ENCODE measurements at places on chromosomes 4 and X.
A peak's percentile ranks its signal among the peaks of the same experiment; 100 is the strongest.

DNA sequence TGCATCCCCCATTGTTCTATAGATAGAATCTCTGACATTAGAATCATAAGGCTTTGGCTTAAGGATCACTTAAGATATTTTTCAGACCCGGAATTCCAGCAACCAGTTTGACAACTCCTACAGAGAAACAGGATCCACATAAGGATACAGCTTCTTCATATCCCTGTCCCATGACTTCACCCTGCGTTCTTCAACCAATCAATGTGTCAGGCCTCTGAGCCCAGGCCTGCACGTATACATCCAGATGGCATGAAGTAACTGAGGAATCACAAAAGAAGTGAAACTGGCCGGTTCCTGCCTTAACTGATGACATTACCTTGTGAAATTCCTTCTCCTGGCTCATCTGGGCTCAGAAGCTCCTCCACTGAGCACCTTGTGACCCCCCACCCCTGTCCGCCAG, 85.1 kb downstream of the MFAP3L start:
- DNase-seq: no peak

- DNase-seq: no peak
These were observed 69.3 kb downstream of the YIPF6 start for GRCh38 chrX:68568136-68568535.

DNA sequence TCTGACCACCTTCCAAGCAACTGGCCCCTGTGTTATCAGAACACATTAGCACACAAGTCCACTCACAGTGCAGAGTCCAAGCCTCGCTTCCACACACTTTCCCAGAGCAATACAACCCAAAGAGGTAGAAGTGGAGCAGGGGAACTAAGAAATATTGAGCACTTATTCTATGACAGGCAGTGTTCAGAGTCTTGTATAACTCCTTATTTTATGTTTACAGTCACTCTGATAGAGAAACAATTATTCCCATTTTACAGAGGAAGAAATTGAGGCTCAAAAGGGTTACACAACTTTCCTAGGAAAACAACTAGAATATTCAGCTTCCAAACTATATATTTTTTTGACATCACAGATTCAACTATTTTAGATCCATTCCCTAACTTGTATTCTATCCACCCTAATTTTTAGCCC, 18.3 kb upstream of the TMEM154 start:
- DNase-seq: no peak

- no peak for DNase-seq
These were observed 1424.9 kb upstream of the PCDH7 start for GRCh38 chr4:29295280-29295679.

DNA sequence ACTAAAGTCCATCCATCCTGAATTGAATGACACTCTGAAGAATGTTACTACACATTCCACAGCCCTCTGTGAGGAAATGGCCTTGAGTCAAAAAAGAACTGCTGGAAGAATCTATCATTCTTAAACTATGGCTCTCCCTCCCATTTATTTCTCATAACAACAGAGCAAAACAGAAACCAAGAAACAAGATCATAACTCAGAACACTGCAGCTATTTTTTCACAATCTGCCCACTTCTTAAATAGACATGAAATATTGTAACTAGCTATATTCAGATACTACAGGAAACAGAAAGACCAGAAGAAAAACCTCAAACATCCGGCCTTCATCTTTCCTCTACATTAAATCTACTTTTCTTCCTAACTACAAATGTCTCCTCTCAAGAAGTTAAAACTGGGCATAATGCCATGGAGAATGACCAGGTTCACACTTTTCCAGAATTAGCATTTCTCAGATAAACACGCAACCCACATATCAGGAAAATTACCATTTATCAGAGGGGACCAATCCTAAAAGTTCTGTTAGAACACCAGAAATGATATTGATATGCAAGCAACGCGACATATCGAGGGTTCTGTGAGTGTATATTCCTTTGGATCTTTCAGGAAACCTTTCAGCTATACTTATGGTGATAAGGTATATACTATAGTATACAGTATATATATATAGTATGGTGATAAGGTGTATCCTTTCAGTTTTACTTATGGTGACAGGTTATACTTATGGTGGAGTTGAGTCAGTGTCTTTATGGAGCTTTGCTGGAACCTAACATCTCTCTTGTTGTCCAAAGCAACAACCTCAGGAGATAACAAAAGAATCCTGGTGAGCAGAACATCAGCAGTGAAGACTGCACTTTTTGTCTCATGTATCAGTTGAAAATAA, 60.4 kb upstream of the IRF2 start:
- peak; percentile 73 for DNase-seq

- no peak for DNase-seq
These were observed 40.3 kb downstream of the FANCB start for GRCh38 chrX:14832586-14832985.

- peak; percentile 11 for DNase-seq
These were observed 1.0 kb downstream of the GPR50 start for GRCh38 chrX:151177141-151178027.

DNA sequence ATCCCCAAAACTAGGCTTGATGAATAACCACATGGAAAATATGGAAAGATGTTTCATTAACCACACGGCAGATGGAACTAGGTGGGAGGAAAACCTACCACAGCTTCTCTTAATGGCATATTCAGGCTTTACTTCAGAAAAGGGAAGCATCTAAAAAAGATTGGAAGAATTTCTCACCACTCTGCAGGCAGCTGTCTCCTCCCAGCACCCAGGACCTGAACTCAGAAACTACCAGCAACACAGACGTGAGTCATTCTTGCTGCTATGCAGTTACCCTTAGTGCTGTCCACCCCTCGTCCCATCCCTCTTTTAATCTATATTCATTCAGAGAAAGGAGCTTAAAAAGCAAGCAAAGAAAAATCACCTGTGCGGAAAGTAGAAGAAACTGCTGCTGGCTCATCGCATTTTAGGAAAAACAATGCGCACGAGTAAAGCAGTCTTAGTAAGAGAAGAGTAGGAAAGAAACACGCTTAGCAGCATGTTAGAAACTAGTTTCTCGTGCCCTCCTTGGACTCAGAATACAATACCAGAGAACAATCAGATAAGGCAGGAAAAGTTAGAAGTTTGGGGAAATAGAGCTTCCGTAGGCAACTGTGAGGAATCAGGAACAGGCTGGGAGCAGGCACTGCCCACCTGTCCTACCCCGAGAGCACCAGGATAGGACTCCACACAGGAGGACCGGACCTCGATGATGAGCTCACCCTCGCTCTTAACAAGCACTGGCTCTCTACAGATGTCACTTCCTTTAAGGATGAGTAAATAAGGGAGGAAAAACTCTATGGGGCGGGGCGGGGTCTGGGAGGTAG, 48.1 kb upstream of the ENPP6 start:
- no peak for DNase-seq

- no peak for DNase-seq
These were observed 7.3 kb downstream of the LRPAP1 start for GRCh38 chr4:3524920-3525319.

DNA sequence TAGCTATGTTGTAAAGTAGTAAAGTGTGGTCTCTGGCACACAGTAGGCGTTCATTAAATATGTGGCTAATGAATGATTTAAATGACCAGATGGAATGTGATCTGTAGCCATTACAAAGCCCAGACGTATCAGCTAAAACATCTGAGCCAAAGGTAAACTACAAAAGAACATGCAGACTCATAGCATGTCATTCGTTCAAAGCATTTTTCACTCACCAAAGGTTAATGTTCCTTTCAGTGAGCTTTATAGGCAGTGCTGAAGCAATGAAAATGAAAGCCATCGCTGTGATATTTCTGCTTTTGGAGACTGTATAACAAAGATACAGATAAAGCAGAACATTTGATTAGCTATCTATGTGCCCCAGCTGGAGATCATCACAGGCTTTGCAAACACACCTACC, 50.5 kb downstream of the F9 start:
- no peak for DNase-seq

GRCh38 chr4:152363086-152363485, 172.8 kb downstream of the FBXW7 start:
- DNase-seq: peak; percentile 42

DNA sequence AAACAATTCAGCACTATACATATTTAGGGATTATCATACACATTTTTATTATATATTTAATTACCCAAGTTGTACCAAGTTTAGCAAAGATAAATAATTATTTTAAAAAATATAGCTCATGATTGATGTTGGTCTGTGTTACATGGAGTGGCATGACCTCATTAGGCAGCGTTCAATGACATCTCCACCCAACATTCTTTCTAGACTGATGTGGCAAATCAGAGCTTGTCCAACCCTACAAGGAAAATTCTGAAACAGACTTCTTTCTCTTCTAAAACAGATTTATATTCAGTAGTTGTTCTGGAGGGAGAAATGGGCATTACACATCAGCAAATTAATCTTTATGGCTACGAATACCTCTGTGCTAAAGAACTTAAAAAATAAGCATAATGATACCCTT, 189.7 kb downstream of the PDGFC start:
- DNase-seq: peak; percentile 45

GRCh38 chrX:107669885-107670628, 41.7 kb downstream of the PRPS1 start:
- DNase-seq: no peak

DNA sequence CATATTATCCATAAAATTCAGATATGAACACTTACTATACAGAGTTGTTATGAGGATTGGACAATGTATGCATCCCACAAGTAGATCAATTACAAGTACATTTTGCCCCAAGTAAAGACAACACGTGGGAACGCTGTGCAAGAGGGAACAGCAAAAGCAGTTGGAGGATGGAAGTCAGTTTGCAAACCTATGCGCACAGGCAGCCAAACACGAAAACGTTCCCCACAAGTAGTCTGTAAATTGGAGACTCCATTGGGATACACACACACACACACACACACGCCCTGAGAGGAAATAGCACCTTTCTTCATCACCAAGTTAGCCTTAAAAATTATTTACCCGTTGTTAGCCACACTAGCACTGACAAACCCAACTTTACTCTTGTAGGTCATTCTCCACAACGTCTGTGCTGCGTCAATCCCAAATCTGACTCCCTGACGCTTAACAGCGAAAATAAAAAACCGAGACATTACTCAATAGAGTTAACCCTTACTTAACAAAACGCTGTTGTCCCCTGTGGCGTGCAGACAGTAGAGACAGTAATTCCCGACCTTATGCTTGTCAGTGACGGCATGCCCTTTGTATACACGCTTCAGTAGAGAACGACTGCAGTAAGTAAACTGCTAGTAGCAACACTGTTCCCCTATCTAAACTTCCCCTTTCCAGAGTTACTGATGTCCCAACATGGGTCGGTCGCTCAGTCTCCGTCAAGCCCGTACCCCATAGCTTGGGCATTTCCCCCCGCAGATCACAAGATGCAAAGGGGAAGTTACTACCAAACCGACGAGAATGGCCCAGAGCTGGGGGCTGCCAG, 730 bp downstream of the MANBA start:
- DNase-seq: peak; percentile 47

GRCh38 chrX:125003746-125004446, 315.8 kb upstream of the TEX13C start:
- DNase-seq: no peak

DNA sequence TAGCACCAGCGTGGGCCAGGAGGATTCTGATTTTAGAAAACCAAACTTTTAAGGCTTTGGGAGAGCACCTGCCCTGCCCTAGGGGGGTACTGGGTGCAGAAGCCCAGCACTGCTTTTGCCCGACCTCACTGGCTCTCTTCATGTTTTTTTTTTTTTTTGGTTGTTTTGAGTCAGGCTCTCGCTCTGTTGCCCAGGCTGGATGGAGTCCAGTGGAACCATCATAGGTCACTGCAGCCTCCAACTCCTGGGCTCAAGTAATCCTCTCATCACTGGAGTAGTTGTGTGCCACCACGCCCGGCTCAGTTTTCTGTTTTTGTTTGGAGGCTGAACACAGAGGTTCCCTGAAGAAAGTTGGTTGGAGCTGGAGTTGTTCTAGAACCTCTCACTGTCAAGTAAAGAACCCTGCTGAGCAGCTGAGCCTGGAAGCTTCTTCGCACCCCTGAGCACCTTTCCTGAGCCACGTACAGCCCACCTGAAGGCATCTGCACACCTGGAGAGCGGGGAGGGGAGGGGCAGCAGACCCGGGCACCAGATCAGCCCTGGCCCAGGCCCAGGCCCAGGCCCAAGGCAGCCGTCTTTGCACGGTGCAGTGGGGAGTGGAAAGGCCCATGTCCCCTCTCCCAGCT, 49.5 kb downstream of the SHROOM2 start:
- DNase-seq: no peak

GRCh38 chrX:2583194-2584162, 82.7 kb upstream of the DHRSX start:
- no peak for DNase-seq

- no peak for DNase-seq
These were observed 6.6 kb upstream of the CPLX1 start for GRCh38 chr4:832536-832935.

DNA sequence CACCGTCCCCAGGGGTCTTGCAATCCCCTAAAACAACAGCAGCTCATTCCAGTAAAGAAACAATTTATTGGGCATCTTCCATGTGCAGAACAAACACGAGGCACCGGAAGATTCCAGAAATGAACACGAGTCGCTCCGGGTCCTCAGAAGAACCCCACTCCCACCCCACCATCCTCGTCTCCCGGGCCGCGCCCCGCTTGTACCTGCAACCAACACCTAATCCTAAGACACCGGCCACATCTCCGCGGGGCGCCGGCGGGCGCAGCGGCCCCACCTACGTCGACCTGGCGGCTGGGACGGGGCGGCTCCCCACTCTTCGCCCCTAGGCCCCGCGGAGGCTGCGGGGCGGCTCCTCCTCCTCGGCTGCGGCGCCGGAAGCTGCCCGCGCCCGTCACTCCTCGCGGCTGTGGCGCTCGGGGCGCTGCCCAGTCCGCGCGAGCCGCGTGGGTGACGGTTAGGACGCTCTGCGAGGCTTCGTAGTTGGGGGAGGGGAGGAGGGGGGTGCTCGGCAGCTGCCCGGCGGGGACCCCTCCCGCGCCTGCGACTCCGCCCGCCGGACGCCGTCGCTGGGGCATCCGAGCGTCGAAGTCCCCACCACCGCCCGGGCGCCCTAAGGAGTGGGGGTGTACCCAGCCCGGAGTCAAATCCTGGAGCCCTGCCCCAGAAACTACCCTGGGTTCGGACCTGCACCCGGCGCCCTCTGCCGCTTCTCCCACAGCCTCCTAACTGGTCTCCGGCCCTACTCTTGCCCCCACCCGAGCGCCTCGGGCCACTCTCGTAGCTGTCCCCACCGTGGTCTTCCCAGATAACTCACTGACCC, at the start of gene CCDC158:
TSS of gene CCDC158 (minus strand) at position 380 of the 820 bp plus-strand sequence. CDS start 17,934 bp downstream, outside the sequence.
- DNase-seq: peak; percentile 75
